ENCODE measurements at places on chromosomes 3 and 15.

GRCh38 chr3:71466483-71466882 lies 117.0 kb downstream of the FOXP1 start:
- no peak for DNase-seq

GRCh38 chr3:146065573-146066006 lies 95.4 kb downstream of the PLOD2 start:
- no peak for DNase-seq

DNA sequence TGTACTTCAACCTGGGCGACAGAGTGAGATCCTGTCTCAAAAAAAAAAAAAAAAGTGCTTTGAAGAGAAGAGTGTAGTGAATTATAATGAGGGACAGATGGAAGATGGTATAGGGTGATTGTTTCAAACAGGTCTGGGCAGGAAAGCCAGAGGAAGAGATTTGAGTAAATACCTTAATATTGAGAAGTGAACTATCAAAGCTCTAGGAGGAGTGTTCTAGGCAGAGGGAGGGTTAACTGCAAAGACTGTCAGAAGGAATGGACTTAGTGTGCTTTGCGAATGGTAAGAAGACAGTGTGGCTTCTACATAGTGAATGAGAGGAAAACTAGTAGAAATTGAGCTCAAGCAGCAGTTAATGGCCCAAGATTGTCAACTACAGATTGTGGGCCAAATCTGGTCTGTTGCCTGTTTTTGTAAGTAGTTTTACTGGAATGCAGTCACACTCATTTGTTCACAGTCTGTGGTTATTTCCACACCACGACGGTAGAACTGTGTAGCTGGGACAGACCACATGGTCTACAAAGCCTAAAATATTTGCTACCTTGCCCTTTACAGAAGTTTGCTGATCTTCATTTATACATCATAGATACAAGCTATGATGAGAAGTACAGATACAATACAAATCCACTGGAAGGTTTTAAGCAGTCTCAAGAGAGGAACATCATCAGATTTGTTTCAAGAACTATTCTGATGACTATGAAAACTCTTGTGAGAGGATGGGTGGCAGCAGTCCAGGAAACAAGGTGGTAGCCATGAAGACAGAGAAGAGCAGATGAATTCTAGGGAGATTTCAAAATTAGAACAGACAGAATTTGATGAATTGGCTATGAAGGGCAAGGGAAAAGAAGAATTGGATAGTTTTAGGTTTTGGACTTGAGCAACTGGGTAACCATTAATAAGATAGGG lies 16.5 kb upstream of the USP50 start:
- DNase-seq, result no peak

GRCh38 chr3:54964081-54964480 lies 36.2 kb upstream of the LRTM1 start:
- DNase-seq, result no peak

- no peak for DNase-seq
These were observed 11.4 kb downstream of the KLF15 start for GRCh38 chr3:126345641-126346460.

GRCh38 chr3:127831723-127832172 lies 9.4 kb upstream of the MGLL start:
- DNase-seq, result no peak

- no peak for DNase-seq
These were observed 32.0 kb downstream of the FOXL2 start for GRCh38 chr3:138914870-138915502.

- DNase-seq, result no peak
These were observed 20.4 kb upstream of the SATB1 start for GRCh38 chr3:18445401-18446148.

DNA sequence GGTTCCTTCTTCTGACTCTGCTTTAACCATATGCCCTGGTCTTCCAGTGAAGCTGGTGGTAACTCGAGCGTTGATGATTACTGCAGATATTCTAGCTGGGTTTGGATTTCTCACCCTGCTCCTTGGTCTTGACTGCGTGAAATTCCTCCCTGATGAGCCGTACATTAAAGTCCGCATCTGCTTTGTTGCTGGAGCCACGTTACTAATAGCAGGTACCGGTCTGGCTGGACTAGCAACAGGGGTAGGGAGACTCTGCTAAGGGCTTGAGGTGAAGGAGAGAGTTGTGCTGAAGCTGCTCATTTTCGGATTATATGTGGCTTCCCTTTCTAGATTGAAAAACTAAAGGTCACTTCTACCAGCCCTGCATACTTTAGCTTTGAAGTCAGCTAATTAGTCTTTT lies 16.8 kb downstream of the CLDN16 start:
- no peak for DNase-seq

GRCh38 chr3:129445471-129445870 lies 5.4 kb downstream of the IFT122 start:
- DNase-seq, result no peak

- no peak for DNase-seq
These were observed 29.4 kb downstream of the MELTF start for GRCh38 chr3:197000211-197000610.

GRCh38 chr3:159502986-159503385 lies 485.6 kb upstream of the IL12A start:
- no peak for DNase-seq

- DNase-seq, result no peak
These were observed 66.9 kb downstream of the SEMA5B start for GRCh38 chr3:122960652-122961051.

DNA sequence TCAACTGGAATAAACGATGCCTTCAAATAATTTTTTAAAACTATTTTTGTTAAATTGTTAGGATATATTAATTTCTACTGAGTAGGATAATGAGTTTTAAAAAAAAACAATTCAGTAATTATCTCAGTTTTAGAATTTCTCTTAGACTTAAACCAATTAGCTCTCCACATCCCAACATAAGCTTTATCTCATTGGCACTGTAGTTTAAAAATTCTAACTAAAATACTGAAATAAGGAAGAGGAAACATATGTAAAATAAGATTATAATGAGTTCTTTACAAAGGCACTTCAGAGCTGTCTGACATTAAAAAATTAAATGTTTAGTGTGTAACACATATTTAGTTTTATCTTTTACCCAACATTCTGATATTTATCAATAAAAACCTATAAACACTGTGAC lies 558.3 kb downstream of the NAALADL2 start:
- no peak for DNase-seq

GRCh38 chr3:147651107-147651778 lies 242.1 kb downstream of the ZIC1 start:
- DNase-seq, result no peak

DNA sequence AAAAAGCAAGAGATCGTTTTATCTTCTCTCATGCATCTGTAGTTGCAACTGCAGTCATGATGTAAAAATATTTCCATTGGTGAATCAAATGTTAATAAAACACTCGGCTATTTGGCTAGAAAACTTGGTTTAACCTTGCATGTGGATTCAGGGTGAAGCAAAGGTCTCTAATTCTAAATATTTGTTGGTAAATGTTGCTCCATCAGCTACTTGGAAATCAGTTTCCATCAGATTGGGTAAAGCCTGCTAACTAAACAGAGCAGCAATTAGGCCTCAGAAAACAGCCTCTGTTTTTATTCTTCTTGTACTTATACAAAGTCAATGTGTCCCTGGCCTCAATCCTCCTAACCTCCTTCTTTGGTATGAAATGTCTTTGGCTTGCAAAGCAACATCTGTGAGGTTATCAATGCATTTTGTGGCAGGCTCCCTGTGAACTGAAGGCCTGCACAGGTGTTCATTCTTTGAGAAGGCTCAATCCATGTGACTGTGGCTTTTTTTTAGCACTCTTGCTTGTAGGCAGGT lies 312.3 kb downstream of the WDR72 start:
- no peak for DNase-seq

DNA sequence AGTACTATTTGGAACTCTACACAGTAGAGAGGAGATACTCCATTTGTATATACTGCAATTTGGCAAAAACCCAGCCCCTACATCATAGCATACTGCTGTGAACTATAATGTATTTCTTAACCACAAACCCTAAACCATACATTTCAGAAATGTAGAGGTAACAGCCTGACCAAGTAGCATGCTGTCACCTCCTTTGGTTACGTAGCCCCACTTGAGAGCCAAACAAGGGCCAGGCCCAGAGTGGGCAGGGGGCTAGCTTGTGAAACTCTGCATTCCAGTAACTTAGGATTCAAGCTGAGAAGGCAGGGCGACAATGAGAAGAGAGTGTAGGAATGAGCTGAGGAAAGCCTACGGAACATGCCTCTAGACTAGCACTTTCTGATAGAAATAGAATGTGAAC lies 135.8 kb downstream of the GREM1 start:
- no peak for DNase-seq

DNA sequence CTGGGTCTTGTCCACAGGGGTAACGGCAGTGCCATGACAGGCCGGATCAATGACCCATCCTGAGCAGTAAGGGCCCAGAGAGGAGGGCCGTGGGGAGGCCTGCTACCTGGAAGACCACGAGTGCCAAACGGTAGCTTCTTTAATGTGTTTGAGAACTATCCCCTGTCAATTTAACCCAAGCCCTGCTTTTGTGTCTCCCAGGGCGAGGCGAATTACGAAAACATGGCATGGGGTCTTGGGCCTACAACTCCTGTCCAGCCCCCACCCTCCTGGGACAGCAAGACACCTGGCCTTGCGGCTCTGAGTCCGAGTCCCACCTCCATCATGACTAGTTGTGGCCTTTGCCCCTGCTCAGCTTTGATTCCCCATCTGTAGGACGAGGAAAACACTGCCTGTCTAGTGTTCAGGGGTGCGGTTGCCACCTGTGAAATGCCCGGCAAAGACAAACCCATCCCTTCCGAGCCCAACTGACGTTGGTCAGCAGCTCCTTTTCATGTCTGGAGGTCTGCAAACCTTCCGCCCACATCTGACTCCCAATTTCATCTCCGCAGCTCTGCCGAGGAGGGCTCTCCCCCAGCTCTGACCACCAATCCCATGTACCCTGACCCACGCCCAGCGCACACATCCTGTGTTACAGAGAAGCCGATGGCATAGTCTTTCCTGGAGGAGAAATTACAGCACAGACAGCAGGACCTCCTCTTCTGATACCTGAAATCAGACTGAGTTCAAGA lies 28.9 kb upstream of the SNRPA1 start:
- DNase-seq, result no peak

- no peak for DNase-seq
These were observed 451.1 kb upstream of the TPRG1 start for GRCh38 chr3:188720636-188721035.

GRCh38 chr3:136949146-136949545 lies 8.6 kb upstream of the IL20RB start:
- no peak for DNase-seq

DNA sequence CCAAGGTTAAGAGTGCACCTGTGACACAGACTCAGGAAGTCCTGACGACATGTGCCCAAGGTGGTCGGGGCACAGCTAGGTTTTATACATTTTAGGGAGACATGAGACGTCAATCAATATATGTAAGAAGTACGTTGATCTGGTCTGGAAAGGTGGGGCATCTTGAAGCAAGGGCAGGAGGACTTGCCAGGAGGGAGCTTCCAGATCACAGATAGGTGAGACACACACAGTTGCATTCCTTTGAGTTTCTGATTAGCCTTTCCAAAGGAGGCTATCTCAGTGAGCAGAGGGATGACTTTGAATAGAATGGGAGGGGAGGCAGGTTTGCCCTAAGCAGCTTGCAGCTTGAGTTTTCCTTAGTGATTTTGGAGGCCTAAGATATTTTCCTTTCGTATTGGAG lies 257.4 kb downstream of the CGGBP1 start:
- no peak for DNase-seq

GRCh38 chr3:76308541-76308940 lies 523.2 kb upstream of the ZNF717 start:
- DNase-seq, result no peak

DNA sequence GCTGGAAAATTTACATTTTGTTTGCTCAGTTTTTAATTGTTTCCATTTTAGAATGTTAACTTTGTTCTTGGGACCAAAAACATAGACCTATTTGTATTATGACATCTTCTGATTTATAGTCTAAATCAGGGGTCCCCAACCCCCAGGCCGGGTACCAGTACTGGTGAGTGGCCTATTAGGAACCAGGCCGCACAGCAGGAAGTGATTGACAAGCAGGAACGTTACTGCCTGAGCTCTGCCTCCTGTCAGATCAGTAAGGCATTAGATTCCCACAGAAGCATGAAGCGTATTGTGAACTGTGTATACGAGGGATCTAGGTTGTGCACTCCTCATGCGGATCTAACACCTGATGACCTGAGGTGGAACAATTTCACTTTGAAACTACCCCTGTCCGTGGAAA lies 51.9 kb downstream of the GHSR start:
- no peak for DNase-seq

GRCh38 chr3:188283347-188283746 lies 129.4 kb downstream of the LPP start:
- no peak for DNase-seq
